ENCODE measurements at places on chromosomes 12 and 14. TPM values are rescaled to one million over a fixed set of nuclear protein-coding genes. Genes with fewer than 3 reads are reported as not detected.

CCDC197 gene
- not detected for total RNA-seq

TTC7B gene
- 15.3 TPM for total RNA-seq

KLHDC1 gene
- total RNA-seq: 5.3 TPM

CEBPE gene
- total RNA-seq: not detected

SLC38A6 gene
- 9.3 TPM for total RNA-seq

LTBP2 gene
- 20.4 TPM for total RNA-seq

AKAP5 gene
- total RNA-seq: not detected

GRCh38 chr12:119679081-119679480 lies 11.1 kb downstream of the PRKAB1 start:
- no peak for DNase-seq

GRCh38 chr12:29053567-29053966 lies 95.5 kb upstream of the FAR2 start:
- no peak for DNase-seq

DNA sequence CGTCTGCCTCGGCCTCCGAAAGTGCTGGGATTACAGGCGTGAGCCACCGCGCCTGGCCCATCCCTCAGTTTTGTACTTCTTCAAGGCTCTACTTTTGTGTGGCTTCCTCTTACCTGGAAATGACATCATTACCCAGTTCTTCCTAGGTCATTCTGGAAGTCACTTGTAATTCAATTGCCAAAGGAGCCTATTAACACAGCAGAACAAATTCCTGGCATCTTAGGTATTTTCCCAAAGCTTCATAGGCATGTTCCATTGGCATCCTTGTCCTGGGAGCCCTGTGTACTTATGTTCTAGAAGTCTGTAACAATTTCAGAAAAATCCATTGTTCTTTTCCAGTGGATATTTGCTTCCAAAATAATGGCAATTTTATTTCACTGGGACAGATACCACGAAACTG lies 60.6 kb downstream of the DAAM1 start:
- no peak for DNase-seq

DNA sequence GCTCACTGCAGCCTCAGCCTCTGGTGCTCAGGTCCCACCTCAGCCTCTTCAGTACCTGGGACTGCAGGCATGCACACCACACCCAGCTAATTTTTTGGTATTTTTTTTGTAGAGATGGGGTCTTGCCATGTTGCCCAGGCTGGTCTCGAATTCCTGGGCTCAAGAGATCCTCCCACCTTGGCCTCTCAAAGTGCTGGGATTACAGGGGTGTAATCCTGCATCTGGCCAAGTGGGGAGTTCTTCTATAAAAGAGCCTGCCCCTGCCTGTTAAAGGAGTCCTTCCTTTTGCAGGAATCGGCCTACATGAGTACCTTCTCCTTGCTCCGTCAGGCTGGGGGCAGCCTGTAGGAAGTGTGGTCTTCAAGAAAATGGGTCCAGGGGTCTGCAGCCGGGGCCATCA lies 54.1 kb upstream of the RASSF3 start:
- DNase-seq: no peak

- no peak for DNase-seq
Observed at GRCh38 chr12:46990211-46990610, 89.2 kb upstream of the PCED1B start.

DNA sequence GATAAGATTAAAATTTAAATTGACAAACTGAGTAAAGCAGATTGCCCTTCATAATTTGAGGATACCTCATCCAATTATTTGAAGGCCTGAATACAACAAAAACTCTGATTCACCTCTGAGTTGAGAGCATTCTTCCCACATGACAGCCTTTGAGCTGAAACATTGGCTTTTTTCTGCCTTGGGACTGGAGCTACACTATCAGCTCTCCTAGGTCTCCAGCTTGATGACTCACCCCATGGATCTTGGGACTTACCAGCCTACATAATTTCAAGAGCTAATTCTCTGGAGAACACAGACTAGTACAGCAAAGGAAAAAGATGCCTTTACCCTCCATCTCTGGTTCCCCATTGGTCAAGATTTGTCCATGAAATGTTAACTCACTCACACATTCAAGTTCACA lies 555.1 kb downstream of the FOXG1 start:
- DNase-seq: no peak

DNA sequence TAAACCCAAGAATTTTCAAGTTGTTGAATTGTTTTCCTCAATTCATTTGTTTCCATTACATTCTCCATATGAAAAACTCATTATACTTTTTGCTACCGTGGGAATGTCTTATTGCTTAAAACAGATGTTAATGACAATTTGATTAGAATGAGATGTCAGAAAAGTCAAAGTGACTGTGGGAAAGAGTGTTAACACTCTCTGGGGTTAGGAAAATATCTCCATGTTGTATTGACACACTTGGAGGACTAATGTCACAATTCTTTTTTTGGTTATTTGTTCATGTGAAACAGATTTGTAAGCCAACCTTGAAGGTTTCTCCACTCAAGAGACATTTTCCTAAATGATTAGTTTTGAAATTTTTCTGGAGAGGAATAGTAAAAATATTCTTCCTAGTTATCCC lies 47.2 kb upstream of the CMAS start:
- DNase-seq: no peak

DNA sequence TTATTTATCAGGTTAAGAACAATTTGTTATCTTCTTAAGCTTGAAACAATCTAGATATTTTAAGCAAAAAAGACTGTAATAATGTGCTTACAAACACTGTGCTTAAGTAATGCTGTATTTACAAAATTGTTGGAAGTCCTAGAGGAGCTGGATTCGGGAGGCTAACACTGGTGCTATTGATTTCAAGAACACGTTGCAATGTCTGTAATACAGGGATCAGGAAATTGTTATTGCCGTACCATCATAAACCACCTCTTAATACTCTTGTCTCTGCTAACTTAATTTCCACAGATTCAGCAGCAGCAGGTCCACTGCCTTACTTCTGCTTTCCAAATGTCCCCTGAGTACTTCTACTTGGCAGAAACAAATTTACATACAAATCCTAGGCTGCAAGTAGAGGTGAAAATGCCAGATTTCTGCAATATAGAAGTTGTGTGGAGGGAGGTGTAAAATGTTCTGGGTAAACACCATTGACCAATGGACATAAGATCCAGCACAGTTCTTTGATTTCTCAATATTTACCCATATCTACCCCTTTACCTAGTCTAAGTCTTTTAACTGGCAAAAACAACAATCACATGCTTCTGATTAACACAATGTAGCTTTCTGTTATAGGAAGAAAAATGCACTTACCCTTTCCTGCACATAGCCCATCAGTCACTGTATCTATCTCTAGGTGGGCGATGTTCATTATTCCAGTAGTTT lies 663.4 kb downstream of the TMTC2 start:
- DNase-seq: no peak

All from body of pancreas (tissue), 4 donors.